ENCODE measurements at places on chromosomes 5 and 9.

DNA sequence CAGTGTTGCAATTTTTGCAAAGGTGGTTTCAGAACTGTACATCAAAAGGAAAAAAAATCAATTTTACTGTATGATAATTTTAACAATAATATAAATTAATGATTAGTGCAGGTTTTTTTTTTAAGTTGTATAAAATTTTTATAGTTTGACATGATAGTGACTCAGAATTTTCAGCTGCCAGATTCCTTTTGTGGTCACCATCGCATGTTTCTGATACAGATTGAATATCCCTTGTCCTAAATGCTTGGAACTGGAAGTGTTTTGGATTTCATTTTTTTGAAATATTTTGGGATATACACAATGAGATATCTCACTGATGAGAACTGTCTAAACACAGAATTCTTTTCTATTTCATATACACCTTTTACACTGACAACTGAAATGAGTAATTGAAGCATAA, 361.3 kb downstream of the RAB3C start:
- no peak for DNase-seq

DNA sequence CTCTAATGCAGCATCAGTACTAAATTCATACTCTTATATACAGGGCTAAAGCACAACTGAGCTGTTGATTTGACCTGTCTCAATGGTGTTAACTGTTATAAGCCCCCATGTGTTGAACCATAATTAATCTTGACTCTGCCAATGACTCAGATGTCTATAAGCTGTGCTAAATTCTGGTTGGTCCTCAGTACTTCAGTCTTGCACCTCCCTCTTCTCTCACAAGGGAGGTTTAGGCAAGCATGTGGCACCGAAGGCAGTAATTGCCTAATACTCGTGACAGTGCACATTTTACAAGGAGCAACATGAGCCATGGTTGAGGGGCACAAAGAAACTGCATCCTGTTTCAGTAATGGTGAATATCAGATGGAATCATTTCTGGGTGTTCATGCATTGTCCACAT, 255.9 kb downstream of the TRPM3 start:
- no peak for DNase-seq

- no peak for DNase-seq
Measured at GRCh38 chr5:4901305-4901811, 238.8 kb upstream of the ADAMTS16 start.

DNA sequence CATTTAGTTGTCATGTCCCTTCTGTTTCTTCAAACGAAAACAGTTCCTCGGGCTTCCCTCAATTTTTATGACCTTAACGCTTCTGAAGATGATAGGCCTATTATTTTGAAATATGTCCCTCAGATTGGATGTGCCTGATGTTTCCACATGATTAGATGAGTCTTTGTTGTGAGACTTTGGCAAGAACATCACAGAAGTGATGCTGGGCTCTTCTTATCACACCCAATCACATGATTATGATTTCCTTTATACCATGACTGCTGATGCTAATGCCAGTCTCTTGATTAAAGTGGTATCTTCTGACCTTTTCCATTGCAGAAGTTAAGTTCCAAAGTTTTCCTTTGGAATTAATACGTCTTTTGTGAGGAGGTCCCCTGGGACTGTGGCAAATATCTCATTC, 175.7 kb downstream of the SAXO1 start:
- DNase-seq: no peak

GRCh38 chr5:134462761-134463160, 51.1 kb upstream of the CDKN2AIPNL start:
- DNase-seq: no peak

DNA sequence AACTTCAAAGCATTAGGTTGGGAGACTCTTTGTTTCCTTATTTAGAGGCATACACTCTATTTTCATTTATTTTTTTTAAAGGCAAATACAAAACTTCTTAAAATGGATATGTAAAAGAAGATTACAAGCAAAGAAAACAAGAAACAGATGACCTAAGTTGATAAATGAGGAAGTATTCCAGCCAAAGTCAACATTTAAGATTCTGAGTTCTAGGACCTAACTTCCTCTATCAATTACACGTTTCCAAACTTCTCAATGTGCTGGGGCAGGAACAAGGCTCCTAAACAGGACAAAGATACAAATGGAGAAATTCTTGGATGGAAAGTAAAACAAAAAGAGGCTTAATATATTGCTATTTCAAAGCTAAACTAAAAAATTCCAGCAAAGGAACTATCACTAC, 89.5 kb downstream of the TLE1 start:
- DNase-seq: no peak

All from NCI-H1417 treated with DMSO at 0.1 percent for 48 hours (cell line).